Astrocyte of the hippocampus (primary cell): ENCODE measurements at places on chromosomes 5 and 9.

- no peak for DNase-seq
Measured at GRCh38 chr9:744790-745484, 96.6 kb upstream of the DMRT1 start.

- no peak for DNase-seq
Measured at GRCh38 chr9:127035423-127035822, 87.0 kb downstream of the ANGPTL2 start.

DNA sequence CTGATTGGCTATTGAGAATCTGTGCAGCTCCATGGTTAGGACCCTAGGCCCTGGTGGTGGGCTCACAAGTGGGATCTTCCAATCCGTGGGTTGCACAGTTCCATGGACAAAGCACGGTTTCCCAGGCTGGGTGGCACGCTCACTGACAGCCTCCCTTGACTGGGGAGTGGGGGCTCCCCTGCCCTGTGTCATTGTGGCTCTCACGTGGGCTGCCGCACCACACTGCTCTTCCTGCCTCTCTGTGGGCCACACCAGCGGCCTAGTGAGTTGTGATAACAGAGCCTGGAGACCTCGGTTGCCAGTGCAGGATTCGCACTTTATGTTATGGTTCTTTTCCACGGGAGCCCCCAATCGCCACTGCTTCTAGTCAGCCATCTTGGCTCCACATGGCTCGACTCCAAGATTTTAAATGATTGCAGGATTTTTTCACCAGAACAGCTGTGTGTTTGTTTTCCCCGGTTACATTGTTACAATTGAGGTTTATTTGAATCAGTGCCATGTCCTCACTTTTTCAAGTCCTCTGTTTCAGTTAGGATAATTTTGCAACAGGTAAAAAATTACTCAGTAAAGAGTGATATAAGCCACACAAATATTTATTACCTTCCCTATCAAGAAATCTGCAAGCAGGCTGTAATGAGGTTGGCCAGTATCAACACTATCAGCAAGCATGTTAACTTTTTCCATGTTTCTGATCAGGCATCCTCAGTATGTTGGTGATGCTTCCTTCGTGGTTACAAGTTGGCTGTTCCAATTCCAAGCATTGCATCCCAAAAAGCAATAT, 253.8 kb downstream of the ZNF608 start:
- DNase-seq, result no peak

DNA sequence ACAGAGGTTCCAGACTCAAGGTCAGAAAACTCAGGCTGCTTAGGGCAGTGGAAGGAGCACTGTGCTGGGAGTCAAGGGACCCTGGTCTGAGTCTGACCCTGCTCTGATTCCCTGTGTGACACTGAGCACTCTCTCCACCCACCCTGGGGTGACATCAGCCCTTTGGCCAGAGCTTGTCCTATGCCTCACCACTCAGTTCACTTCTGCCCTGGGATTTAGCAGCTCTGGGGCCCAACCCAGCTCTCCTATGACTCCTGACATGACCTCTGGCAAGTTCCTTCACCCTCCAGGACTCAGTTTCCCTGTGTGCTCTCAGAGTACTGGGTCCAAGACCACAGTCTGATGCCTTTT, 63.9 kb downstream of the FAM114A2 start:
- DNase-seq, result no peak

GRCh38 chr9:105127863-105128220, 116.6 kb upstream of the SLC44A1 start:
- DNase-seq, result peak; percentile 53
